Kidney epithelial cell (primary cell): ENCODE measurements at places on chromosomes 4 and X. TPM values are rescaled to one million over a fixed set of nuclear protein-coding genes. Genes with fewer than 3 reads are reported as not detected.

GRCh38 chr4:110860125-110860524 is 237.2 kb upstream of the PITX2 start:
- DNase-seq = no peak

DNA sequence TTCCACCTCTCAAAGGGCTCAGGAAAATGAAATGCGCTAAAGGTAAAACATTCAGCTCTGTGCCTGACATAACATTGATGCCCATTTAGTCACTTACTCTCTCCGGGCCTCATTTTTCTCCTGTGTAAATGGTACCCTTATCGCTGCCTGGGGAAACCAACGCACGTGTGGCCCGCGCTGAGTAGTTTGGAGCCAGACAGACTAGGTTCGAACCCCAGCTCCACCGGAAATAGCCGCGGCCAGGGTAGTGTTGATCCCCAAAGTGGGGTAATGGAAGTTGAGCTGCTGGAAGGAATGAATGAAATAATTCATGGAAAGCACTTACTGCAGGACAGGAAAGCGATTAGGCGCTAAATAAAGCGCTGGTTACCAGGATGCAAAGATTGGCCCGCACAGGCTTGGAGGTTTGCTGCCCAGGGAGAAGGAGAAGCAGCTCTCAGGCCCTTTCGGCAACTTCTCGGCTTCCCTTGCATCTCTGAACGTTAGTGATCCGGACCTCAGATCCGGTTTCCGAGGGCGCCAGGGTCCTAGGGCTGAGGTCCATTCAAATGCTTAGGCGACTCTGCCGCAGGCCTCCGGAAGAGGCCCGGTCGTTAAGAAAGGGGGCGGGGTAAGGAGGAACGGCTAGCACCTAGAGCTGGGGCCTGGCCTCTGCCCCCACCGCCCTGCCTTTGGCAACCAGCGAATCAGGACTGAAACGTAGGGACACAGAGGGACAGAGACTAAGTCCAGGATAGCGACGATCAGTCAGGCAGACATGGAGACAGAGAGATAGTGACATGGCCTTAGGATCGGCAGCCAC is 13.3 kb downstream of the NKX3-2 start:
- DNase-seq = no peak

DNA sequence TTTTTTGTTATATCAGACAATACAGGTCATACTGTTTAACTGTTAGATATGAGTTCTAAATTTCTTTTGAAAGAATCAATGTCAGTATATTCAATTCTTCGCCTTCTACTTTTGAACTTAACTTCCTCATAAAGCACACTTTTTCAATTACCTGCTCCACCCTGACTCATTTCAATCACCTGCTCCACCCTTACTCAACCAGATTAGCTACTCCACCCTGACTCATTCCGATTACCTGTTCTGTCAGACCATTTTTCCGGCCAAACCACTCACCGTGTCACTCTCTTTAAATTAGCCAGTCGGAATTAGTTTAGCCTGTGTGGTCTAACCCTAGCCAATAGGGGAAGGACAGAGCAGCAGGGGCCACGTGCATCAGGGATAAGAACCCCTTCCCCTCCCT is 751.8 kb upstream of the POU3F4 start:
- no peak for DNase-seq

DNA sequence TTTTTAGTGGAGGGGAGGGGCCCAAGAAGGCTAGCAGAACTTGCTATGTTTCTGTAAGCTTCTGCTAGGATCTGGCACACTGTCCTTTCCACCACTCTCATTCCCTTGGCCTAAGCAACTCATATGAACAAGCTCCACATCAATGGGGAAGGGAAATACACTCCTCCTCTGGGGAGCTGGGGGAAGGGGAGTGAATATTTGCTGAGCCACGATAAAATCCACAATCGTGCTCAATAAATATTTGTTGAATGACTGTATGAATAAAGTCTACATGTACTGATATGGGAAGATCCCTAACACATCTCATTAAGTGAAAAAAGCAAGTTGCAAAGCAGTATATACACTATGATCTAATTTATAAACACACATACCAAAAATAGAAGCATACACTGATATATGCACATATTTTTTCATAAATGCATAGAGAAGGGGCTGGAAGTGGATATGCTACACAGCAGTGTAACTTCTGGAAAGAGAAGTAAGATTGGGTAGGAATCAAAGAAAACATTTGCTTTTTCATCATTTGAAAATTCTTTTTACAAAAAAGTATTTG is 95.8 kb upstream of the EFHC2 start:
- DNase-seq = no peak

Gene CYSLTR1
- not detected in 2 replicates for total RNA-seq

Gene VCX3A
- 0.25 TPM in 1 of 2 replicates, not detected in the other for total RNA-seq

Gene EVC2
- 12.6 and 14.7 TPM in 2 replicates for total RNA-seq

Gene CLDN2
- 0.13 TPM in 1 of 2 replicates, not detected in the other for total RNA-seq

Gene TBC1D8B
- total RNA-seq = 1.3 and 1.8 TPM in 2 replicates
